IPS DF 6.9 (cell line): ENCODE measurements at places on chromosomes 2 and 18.

- no peaks in the 10 kb centered on the region for H3K4me1 ChIP-seq
- H3K4me3 ChIP-seq: no peak overlapping the region
Measured at GRCh38 chr18:67475673-67476072, 40.8 kb downstream of the DSEL start.

GRCh38 chr2:19111354-19111753, 247.1 kb downstream of the OSR1 start:
- H3K4me3 ChIP-seq: no peak overlapping the region
- no peak overlapping the region for H3K27ac ChIP-seq
- DNase-seq: no peak
- no peaks in the 10 kb centered on the region for H3K27me3 ChIP-seq
- H3K36me3 ChIP-seq: no peaks in the 10 kb centered on the region

DNA sequence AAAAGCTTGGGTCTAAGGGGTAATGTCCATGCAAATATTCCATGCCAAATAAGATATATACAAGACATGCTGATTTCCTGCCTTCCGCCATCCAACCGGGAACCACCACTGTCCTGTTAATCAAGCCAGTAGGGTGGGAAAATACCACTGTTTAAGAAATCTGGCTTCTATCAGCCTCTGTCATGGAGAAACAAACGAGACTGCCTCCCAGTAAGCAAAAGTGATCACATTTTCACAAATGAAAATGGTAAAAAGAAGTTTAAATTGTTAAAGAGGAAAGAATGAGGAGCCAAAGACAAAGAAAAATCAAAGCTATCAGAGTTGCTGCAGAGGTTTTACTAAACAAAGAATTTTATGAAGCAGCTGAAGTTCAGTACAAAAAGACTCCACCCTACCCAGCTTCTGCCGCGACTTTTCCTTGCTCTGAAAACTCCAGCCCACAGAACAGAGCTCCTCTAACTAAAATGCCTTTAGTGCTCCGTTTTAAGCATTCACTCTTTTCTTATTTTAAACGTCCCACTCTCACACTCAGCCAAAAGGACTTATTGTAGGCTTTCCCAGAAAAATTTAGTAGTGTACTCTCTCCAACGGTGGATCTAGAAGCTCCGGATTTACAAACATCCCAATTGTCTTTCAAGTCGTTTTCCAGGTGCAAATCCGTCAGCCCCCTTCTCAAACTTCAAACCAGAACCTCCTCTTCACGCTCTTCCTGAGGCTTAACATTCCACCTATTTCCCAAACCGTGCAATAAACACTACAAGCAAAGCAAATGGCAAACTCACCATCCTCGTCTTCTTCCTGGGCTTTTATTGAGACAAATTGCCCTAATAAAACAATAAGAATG, 613 bp downstream of the COL5A2 start:
- no peak for DNase-seq
- H3K36me3 ChIP-seq: no peaks in the 10 kb centered on the region
- H3K27ac ChIP-seq: no peak overlapping the region
- H3K4me1 ChIP-seq: no peaks in the 10 kb centered on the region
- no peaks in the 10 kb centered on the region for H3K27me3 ChIP-seq
- H3K4me3 ChIP-seq: peak overlapping the region; percentile 49; the same call in 1 of the 2 replicates

DNA sequence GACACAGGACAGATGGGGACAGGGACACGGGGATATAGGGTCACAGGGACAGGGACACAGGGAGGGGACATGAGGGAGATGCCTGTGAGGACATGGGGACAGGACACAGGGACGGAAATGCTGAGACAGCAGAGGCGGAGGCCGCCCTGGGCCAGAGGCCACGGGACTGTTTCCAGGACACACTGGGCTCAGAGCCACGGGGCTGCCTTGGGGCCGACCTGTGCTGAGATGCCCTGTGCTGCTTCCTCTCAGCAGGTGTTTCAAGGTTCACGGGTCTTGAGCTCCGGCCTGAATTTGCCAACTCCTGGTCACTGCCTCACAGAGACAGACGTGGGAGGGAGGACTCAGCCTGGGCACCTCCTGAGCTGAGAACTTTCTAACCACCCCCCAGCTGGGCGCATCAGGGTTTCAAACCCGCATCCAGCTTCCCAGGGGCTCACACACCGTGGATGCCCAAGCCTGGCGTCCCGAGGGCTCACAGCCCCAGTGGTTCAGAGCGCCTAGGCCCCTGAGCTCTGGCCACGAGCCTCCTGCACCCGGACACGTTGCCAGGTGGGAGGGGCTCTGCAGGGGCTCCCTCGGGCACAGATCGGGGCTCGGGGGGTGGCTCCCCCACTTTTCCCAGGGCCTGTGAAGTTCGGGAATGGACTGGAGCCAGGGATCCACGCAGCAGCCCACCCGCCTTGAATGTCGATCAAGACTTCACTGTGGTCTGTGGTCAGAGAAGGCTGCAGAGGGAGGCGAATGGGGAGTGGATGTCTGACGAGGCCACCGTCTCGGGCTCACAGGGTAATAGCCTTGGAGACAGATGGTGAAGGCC, 64.1 kb downstream of the SLC66A2 start:
- H3K27me3 ChIP-seq: no peaks in the 10 kb centered on the region
- no peak for DNase-seq
- no peaks in the 10 kb centered on the region for H3K36me3 ChIP-seq
- no peak overlapping the region for H3K4me3 ChIP-seq
- no peak overlapping the region for H3K27ac ChIP-seq
- no peaks in the 10 kb centered on the region for H3K4me1 ChIP-seq

DNA sequence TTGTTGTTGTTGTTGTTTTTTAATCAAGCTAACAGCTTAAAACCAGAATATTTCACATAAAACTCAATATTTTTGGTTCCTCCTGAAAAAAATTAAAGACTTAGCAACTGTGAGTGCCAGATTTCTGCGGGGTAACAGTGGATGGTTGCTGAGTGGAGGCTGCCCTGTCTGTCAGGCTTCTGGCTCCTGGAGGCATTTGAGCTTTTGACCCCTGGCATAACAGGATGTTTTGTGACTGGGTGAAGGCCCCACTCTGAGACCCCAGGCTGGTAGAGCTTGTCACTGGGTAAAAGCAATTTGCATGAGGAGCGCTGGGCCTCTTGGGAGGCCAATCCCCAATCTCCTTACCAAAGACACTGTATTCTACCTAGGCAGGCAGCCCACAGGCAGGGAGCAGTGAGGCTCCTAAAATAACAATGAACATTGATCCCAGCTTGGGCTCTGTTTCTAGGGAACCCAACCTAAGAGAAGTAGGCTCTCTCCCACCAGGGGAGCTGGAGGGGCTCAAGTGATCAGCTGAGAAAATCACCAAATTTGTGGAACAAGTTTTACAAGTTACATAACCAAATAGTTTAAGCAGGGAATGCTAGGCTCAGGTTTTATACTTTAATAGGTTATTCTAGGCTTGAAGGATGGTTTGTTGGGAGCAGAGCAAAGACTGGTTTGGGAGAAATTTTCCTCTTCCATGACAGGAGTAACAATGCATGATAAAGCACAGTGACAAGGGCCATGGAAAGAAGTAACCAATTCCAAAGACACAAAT, 5.9 kb upstream of the SPRED2 start:
- H3K27ac ChIP-seq: no peak overlapping the region
- H3K36me3 ChIP-seq: no peaks in the 10 kb centered on the region
- no peak overlapping the region for H3K4me3 ChIP-seq
- peaks cover 9% of the 10 kb centered on the region; the same call in 1 of the 2 replicates for H3K27me3 ChIP-seq

DNA sequence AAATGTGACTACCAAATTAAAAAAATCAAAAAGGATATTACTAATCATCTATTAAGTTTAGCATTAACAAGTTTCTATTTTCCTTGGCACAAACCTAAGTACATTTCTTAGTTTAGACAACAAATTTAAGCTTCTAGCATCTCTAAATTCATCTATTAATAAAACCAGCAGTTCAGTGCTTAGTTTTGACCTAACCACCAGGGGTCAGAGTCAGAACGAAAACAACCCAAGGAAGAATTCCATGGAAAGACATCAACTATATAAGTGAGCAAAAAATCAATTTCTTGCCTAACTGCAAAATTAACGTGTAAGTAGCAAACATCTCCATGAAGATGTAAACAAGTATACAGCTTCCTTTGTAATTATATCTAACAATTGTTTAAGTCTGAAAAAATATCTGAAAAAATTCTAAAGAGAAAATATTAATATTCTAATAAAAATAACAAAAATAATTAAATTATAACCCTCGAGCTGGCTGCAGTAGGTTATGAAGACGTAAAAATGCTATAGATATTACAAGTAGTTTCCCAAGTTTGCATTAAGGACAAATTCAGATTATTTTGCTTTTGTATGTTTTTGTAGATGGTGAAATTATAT, 83.7 kb downstream of the CERKL start:
- H3K36me3 ChIP-seq: no peaks in the 10 kb centered on the region
